Brain pericyte (primary cell): ENCODE measurements at places on chromosomes 16 and 17.

GRCh38 chr16:85185303-85186100 is 73.2 kb upstream of the CIBAR2 start:
- no peak for DNase-seq

DNA sequence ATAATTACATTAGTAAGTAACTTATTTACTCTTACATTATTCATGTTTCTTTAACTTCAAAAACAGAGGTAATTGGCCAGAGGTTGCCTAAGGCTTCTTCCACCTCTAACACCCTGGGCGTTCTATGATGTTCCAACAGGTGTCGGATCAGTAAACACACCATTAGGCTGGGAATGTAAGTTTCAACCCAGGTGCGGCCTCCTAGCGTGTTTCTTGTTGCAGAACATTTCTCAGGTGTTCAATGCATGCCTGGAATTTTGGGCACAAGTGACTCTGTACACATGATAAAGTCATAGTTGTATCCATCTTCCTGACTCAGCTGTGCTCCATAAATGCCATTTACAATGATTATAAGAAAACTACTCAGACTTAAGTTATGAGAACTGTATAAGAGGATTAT is 1.0 kb downstream of the KRTAP2-2 start:
- DNase-seq: no peak

DNA sequence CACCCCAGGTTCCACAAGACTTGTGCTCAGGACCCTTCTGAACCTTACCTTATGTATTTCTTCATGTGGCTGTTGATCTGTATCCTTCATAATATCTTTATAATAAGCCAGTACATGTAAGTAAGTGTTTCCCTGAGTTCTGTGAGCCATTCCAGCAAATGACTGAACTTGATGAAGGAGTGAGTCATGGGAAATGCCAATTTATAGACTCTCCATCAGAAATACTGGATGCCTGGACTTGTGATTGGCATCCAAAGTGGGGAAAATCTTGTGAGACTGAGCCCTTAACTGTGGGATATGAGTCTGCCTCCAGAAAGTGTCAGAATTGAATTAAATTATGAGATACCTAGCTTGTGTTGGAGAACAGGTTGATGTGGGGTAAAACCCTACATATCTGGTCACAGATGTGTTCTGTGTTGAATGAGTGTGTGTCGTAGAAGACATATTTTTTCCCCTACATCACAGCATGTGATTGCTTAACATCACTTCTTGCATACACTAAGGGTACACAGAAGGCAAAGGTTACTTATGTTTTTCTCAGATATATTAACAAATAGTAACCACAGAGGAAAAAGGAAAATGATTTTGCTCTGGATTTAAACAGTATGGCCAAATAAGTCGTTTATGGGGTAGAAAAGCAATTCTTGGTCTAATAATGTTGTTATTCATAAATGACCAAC is 70.2 kb upstream of the NETO2 start:
- no peak for DNase-seq

DNA sequence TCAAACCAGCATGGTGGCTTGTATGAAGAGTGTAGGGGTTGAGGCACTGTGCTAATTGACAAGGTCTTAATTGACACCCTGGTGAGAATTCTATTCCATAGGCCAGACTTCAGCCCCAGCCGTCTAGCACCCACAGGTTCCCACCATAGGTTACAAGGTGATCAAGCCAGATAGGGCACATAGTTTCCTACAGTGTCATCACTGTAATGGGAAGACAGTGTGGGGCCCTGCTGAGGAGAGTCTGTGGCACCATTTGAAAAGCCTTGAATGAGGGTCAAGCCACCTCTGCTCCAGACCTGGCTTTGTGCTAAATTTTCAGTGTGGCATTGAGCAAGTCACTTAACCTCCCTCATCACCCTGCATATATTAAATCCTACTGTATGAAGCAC is 36.2 kb downstream of the YPEL2 start:
- DNase-seq: no peak

GRCh38 chr17:81477173-81477572 is 35.4 kb downstream of the ACTG1 start:
- no peak for DNase-seq

DNA sequence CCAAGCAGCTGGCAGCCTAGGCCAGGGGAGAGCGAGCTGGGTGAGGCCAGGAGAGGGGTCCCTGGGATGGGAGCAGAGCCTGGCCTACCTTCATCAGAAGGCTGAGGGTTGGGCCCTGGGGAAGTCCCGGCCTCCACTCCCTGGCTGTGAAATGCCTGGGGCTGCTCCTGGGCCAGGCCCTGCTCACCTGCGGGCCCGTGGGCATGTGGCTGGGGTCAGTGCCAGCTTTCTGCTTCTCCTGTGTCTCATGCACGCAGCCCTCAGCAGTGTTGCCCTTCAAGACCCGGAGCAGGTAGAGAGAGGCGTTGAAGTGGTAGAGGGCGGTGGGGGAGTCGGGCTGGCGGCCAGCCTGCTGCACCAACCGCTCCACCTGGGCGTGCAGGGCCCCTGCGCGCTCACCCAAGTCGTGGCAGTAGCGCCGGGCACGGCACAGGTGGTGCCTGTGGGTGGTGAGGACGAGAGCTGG is 12.4 kb downstream of the MYBBP1A start:
- no peak for DNase-seq

DNA sequence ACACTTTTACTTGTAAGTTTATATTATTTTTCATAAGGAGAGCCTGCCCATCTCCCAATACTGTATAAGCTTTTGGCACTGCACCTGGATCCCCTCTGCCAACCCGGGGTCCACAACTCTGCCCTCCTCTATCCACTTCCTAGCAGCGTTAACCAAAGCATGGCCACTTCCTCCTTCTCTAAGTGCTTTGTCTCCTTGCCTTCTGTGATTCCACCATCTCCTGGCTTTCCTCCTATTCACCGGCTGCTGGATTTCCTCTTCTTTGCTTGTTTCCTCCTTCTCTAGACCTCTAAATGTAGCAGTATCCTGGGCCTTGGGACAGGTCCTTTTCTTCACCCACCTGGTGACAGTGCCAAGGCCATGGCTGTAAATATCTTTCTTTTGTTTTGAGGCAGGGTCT is 20.0 kb upstream of the WFIKKN2 start:
- no peak for DNase-seq

GRCh38 chr16:9437115-9437514 is 345.7 kb downstream of the HAPSTR1 start:
- DNase-seq: no peak

DNA sequence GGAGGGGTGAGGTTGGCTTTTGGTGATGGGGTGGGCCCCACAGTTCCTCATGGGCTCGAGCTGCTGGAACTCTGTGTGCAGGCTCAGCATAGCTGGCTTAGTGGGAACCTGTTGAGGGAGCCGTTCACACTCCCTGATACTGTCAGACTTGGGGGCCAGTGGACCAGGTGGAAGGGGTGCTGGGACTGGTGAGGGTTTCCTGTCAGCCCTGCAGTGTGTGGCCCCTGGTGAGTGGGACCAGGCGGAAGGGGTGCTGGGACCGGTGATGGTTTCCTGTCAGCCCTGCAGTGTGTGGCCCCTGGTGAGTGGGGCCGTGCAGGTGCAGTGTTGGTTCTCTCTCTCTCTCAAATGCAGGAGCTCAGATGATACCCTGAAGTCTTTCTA is 45.1 kb upstream of the ZNF750 start:
- DNase-seq: no peak

DNA sequence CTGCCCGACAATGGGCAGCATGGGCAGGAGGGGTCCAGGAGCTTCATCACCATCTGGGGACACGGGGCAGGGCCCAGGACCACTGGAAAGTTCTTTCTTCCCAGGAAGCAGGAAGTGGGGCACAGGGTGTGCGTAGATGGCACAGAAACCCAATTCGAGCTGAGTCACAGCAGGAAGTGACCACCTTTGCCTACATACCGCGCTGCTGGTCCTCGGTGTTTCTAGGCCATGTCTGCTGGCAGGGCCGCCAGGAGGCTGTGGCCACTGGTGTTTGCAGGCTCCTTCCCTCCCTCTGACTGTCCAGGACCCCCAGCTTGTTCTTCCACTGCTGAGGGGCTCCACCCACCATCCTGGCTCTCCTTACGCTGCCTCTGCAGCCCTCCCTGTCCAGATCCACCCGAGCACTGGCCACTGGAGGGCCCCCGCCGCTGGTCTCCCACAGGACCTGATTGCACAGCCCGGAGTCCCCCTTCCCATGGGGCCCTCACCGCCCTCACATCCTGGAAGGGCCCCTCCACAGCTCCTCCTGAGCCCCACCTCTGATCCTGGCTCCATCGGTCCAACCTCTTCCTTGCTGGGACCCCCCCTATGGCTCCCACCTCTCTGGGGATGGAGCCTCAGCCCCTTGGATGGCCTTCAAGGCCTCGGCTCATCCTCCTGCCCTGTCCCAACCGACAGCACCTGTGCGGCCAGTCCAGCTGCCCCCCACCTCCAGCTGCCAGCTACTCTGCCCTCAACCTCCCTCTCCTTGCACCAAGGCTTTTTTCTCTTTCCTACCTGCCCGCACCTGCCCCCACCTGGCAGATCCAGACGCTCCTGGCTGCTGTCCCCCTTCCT is 14.5 kb upstream of the RASD1 start:
- no peak for DNase-seq

GRCh38 chr16:7834771-7835431 is 502.3 kb downstream of the RBFOX1 start:
- no peak for DNase-seq

- DNase-seq: no peak
These were observed 32.9 kb downstream of the BAHCC1 start for GRCh38 chr17:81428121-81428515.

- DNase-seq: no peak
These were observed 86.6 kb upstream of the RBBP6 start for GRCh38 chr16:24452724-24453123.

DNA sequence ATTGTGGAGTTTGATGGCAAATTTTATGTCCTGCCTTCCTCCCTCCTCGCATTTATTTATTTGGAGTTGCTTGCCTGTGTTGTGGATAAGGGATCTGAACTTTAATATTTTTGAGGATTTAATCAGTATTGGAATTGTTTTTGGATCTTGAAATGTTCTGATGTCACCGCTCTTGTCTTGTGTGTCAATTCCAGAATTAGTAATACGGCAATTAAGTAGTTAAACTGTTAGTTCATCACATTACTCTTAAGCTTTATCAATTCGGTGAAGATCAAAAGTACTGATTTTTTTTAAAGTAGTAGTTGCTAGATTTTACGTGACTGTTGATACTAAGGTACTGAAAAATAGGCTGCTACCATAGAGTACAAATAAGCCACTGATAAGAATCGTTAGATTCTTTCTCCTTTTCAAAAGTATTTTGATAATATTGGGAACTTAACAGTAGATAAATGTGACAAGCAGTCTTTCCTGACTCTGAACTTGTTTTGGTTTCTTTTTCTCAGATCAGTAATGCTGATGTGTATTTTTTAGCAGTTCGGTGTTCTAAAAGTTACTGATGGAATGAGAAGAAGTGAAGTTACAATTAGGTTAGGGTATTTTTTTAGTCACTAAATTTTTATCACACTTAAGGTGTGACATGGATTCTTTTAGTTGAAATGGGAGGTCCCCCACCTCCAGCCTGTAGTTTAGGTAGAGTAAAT is 2.0 kb downstream of the RBBP6 start:
- DNase-seq: no peak

- no peak for DNase-seq
These were observed 4.6 kb downstream of the PYCR1 start for GRCh38 chr17:81932333-81932983.
